Activated CD4-positive, alpha-beta T cell treated with anti-CD3 and anti-CD28 coated beads for 1 hour (primary cell): ENCODE measurements at places on chromosomes 12 and 14.

DNA sequence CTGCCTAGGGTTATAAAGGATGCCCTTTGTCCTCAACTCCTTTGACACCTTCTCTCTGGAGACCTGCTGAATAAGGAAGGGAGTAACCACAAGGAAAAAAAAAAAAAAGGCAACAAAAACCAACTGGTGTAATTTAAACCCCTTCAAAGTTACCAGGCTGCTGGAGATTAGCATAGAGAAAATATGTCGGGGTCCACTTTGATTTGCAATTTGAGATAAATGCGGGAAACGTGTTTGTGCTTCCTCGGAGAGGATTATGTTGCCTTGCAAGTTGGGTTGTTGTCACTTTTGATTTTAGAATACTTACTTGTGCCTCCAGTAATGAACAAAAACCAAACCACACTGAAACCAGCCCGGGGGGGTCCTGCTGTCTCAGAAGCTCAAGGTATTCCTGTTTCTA lies 200.2 kb upstream of the MYL2 start:
- DNase-seq, result no peak

GRCh38 chr12:88595697-88596096 lies 15.4 kb upstream of the KITLG start:
- DNase-seq, result no peak

- no peak for DNase-seq
Measured at GRCh38 chr12:98466640-98467400, 48.6 kb upstream of the TMPO start.

- no peak for DNase-seq
Measured at GRCh38 chr14:94643316-94644101, 31.3 kb downstream of the SERPINA3 start.
